Foreskin keratinocyte (primary cell): ENCODE measurements at places on chromosomes 4 and X.

DNA sequence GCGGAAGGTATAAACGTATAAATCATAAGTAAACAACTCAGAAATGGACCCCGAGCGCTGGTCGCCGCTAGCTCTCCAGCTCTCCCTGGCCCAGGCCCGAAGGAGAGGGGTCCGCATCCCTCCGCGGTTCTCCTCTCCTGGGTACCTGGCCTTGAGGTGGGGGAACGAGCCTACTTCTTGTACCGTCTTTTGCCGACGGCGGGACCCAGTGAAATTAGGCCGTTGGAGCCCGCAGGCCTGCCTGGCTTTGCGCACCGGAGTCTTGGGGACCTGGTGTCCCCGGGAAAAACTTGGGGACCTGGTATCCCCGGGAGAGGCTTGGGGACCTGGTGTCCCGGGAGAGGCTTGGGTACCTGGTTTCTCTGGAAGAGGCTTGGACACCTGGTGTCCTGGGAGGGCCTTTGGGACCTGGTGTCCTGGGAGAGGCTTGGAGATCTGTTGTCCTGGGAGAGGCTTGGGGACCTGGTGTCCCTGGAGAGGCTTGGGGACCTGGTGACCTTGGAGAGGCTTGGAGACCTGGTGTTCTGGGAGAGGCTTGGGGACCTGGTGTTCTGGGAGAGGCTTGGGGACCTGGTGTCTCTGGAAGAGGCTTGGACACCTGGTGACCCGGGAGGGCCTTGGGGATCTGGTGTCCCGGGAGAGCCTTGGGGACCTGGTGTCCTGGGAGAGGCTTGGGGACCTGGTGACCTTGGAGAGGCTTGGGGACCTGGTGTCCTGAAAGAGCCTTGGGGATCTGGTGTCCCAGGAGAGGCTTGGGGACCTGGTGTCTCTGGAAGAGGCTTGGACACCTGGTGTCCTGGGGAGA, 12.0 kb downstream of the SHOX start:
- DNase-seq = no peak

DNA sequence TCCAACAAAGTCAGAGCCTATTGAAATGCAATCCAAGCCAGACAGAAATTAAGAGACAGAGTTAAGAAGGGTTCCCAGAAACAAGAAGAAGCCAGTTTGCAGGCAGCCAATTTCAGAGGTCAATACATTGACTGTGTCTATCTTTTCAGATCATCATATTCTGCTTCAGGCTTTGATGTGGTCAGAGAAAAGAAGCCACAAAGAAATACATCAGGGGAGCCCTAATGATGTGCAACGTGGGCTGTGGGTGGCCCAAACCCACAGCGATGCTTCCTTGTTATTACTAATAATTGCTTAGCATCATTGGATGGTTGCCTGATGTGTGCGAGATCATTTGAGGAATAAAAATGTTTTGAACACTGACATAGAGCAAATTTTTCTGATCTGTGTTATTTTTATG, 99.0 kb upstream of the DUSP21 start:
- DNase-seq = no peak

- no peak for DNase-seq
Observed at GRCh38 chr4:6123976-6124375, 76.4 kb downstream of the JAKMIP1 start.

DNA sequence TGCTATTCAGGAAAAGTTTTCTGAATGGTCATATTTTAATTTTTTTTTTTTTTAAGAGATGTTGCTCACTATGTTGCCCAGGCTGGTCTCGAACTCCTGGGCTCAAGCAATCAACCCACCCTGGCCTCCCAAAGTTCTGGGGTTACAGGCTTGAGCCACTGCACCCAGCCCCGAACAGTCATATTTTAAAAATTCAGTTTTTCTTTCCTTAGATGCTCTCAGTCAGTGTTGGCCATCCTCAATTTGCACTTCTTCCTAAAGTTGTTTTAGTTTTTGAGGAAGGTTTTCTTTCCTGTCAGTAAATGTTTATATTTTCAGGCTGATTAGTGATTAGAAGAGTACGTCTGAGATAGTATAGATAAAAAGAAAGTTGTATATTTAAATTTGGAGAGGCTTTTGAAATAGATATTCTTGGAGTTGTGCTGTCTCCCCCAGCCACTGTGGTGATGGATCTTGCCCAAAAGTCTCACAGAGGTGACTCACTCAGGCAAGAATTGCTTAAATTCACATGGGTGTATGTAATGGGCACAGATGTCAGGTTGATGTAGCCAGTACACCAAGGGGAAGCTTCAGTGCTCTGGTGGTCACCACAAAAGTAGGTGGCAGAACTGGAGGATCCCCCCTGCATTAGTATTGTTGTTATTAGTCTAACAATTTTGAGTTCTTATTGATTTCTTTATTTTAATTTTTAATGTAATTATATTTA, 72.2 kb upstream of the ELOVL6 start:
- peak; percentile 47 for DNase-seq

DNA sequence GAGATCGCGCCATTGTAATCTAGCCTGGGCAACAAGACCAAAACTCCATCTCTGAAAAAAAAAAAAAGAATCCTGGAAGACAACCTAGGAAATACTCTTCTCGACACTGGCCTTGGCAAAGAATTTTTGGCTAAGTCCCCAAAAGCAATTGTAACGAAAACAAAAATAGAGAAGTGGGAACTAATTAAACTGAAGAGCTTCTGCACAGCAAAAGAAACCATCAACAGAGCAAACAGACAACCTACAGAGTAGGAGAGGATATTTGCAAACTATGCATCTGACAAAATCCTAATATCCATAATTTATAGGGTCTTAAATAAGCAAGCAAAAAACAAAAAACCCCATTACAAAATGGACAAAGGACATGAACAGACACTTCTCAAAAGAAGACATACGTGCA, 76.5 kb upstream of the DUSP21 start:
- DNase-seq = no peak

- no peak for DNase-seq
Observed at GRCh38 chrX:15204130-15204751, 65.6 kb downstream of the ASB9 start.

DNA sequence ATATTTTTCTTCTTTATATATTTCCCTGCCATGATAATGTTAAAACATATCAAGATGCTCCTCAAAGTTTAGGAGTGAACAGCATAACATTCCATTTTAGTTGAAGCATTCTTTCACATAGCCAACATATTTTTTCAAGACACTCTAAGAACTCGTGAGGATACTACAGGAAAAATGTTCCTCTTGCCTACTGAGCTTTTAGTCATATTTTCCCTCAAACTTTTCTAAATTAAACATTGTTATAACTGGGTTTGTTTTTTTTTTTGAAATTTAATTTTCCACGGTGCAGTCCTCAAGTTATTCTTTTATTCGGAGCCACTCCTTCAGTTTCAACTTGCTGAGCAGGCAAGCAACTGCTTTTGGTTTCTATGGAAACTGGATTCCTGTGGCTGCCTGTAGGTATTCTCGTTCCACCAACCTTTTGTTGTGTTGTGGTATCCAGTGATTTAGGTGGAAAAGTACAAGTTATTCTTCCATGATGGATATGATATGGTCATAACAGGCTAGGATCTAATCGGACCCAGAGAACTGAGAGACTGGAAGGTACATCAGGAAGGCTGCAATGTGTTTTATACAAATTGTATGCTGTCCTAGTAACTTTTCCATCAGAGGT, 248.0 kb downstream of the TRIML1 start:
- DNase-seq = peak; percentile 87

GRCh38 chr4:67522230-67522629, 23.1 kb downstream of the CENPC start:
- no peak for DNase-seq

GRCh38 chr4:15525080-15525479, 55.4 kb downstream of the CC2D2A start:
- peak; percentile 91 for DNase-seq

- no peak for DNase-seq
Observed at GRCh38 chrX:133602881-133603280, 187.6 kb upstream of the GPC4 start.
